ENCODE measurements at places on chromosomes 12 and 14.
A peak's percentile ranks its signal among the peaks of the same experiment; 100 is the strongest.

GRCh38 chr14:37565550-37565949 lies 29.5 kb downstream of the FOXA1 start:
- no peak for DNase-seq

DNA sequence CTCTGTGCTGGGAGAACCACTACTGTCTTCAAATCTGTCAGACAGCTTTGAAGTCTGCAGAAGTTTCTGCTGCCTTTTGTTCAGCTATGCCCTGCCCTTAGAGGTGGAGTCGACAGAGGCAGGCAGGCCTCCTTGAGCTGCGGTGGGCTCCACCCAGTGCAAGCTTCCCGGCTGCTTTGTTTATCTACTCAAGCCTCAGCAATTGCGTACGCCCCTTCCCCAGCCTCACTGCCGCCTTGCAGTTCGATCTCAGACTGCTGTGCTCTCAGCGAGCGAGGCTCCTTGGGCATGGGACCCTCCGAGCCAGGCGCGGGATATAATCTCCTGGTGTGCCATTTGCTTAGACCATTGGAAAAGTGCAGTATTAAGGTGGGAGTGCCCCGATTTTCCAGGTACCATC lies 25.1 kb upstream of the KLRB1 start:
- DNase-seq = no peak

DNA sequence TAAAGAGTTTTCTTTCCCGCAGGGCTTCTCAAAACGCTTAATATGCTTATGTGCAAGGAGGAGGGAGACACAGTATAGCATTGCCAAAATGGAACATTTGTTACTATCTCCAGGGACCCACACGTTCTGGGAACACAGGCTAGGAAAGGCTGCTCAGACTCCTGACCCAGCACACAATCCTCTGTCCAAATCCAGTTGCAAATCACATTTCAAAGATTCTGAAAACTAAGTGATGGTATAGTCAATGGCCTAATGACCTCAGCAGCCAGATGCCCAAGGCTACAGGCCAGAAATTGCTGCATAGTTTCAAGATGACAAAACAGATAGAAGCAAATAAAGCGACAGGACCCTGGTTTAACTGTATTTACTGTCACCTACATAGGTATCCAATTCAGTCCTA lies 97.0 kb upstream of the GRIP1 start:
- DNase-seq = no peak

DNA sequence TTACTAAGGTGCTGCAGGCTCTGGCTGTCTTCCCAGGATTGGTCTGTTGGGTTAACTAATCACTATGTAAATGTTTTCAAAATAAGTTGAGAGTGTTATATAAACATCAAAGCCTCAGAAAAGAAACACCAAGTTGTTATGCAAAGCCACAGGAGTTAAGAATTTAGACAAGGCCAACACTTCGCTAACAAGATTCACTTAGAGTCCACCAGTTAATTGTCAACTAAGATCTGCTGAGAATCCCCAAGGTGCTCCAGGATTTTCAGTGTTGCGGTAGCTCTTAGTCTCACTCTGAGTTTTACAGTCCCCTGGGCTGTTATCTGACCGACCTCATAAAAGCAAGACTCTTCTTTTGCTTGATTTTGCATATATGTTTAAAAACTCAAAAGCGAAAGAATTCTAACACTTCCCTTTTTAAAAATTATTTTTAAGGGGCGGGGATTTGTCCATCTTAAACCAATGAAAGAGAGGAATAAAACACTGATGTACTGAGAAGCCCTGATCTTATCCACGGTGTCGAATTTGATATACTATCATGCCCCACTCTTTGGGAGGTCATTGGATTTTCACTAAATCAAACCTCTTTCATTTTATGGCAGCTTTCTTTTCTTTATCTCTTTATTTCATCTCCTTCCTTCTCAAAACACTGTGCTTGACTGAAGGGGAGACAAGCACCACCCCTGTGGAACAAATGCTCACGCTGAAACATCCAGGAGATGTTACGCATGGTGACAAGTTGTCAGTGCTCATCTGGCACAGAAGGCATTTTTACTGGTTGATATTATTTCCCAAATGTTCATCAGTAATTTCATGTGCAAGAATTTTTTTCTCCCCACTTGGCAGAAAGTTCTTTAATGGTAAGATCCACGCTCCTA lies 7.0 kb downstream of the NIN start:
- DNase-seq = peak; percentile 34

GRCh38 chr12:89762498-89763170 lies 54.0 kb upstream of the ATP2B1 start:
- DNase-seq = no peak

DNA sequence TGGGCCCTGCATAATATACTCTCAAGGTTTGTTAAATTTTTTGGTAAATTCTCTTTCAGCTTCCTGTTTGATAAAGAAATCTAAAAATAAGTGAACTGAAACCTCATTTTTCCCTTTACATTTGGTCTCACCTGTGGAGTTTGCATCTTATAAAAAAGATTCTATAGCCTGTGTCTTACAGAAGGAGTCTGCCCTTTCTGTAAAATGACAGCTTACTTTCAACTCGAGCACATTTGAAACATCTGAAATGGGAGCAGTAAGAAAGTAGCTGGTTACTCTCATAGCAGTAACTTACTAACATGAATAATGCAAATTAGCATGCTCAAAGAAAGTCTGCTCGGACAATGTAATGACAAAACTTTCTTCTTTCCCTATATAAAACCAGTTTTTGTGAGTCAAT lies 155.8 kb downstream of the NELL2 start:
- DNase-seq = no peak

GRCh38 chr14:100577986-100578431 lies 9.2 kb downstream of the BEGAIN start:
- no peak for DNase-seq

GRCh38 chr12:50986966-50987737 lies 34.8 kb downstream of the HIGD1C start:
- peak; percentile 31 for DNase-seq

DNA sequence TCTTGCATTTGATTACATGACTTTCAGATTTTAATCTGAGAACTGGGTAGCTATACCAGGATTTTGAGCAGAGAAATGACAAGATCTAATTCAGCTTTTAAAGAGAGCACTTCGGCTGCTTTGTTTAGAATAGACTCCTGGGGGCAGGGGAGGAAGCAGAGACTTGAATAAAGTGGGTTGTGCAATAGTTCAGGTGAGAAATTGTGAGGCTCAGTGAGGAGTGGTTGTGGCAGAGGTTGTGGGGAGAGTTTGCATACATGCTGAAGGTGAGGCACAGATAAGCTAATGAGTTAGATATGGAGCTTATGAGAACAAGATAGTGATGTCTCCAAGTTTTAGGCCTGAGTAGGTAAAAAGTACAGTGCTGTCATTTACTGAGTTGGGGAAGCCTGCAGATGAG lies 281.4 kb downstream of the FLRT2 start:
- DNase-seq = no peak

GRCh38 chr12:106917503-106917902 lies 38.2 kb upstream of the TMEM263 start:
- DNase-seq = no peak

DNA sequence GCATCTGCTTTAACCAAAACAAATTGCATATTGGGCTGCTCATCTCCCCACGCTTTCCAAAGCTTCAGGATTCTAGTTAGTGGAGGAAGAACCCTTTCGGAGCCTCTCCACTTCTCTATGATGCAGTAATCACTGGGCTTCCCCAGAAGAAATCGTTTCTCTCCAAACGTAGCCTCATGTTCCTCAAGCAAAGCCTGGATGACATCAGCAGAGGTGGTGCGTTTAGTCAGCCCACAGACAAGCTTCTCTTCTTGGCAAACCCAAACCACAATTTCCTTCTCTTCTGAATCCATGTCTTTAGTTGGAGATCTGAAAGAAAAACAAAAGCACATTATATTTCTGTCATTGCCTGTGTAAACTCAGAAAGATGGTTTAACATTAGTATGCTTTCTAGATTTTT lies 30.6 kb downstream of the RASSF9 start:
- DNase-seq = no peak

DNA sequence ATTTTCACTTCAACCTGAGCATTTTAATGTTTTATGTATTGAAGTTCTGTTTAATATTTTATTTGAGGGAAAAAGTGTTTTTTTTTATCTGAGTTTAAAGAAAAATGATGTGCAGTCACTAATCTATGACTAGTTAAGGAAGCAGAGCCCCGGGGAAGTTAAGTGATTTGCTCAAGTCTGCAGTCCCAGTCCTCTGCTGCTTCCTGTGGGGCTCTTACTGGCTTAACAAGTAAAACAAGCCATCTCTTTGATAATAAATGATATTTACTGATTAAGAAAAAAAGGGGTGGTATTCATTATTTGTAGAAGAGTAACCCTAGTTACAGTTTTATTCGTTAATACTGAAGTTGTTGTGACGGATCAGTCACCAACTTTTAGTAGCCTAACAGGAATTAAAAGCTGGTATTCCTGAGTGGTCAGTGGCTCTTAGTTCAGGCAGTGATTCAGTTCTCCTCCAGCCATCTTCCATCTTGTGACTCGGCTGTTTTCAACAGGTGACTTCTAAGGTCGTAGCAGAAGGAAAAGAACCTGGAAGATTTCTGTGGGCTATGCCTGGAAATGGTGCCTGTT lies 21.7 kb downstream of the BICDL1 start:
- DNase-seq = peak; percentile 55

GRCh38 chr12:74918291-74918690 lies 291.3 kb downstream of the KCNC2 start:
- no peak for DNase-seq

GRCh38 chr12:8953773-8954402 lies 4.4 kb upstream of the M6PR start:
- peak; percentile 81 for DNase-seq

- no peak for DNase-seq
Observed at GRCh38 chr12:90058704-90059103, 350.1 kb upstream of the ATP2B1 start.

GRCh38 chr12:52628111-52628507 lies 9.8 kb upstream of the KRT73 start:
- no peak for DNase-seq

- DNase-seq = no peak
Observed at GRCh38 chr14:92439537-92440344, 73.8 kb upstream of the RIN3 start.

- DNase-seq = no peak
Observed at GRCh38 chr14:65224799-65225198, 122.5 kb upstream of the MAX start.
